ENCODE measurements at places on chromosomes 2 and 18. TPM values are rescaled to one million over a fixed set of nuclear protein-coding genes. Genes with fewer than 3 reads are reported as not detected.
A peak's percentile ranks its signal among the peaks of the same experiment; 100 is the strongest.

DNA sequence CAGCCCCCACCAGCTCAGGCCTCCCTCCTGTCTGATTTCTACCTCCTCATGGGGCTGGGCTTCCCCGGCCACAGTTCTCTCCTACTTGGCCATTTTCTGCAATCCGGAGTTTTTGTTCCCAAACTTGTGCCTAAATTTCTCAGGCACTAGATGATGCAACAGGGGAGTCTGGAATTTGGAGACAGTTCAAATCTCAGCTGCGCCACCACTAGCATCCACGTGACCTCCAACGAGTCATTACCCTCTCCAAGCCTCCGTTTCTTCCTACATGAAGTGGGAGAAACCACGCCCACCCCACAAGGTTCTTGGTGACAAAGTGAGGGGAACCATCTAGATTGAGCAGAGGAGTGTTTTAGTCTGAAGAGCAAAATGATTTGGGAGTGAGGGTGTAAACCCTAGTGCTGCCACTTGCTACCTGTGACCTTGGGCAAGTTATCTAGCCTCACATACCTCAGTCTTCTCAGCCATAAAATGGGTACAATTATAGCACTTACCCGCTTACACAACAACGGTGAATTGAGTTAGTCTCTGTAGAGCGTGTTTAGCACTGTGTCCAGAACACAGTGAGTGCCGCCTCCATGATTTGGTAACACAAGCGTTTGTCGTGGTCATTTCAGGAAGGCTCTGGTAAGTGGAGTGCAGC is 61.4 kb upstream of the ASAP2 start:
- no peak for DNase-seq

GRCh38 chr2:31304816-31305215 is 70.9 kb downstream of the EHD3 start:
- no peak for DNase-seq

DNA sequence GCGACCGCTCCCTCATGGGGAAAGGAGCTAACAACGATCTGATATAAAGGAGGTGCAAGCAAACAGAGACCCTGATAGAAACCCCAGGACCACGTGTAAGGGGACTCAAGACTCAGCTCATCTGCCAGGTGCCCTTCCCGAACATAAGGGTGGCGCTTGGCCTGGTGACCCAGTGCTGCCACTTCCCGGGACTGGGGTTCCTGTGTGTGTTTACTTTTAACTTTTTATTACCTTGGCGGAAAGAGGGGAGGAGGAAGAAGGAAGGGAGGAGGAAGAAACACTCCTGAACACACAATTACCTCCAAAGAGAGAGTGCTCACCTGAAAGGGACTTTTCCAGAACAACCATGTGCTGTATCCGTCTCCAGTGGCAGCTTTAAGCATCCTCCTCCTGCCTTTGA is 56.5 kb upstream of the EDAR start:
- DNase-seq: no peak

DNA sequence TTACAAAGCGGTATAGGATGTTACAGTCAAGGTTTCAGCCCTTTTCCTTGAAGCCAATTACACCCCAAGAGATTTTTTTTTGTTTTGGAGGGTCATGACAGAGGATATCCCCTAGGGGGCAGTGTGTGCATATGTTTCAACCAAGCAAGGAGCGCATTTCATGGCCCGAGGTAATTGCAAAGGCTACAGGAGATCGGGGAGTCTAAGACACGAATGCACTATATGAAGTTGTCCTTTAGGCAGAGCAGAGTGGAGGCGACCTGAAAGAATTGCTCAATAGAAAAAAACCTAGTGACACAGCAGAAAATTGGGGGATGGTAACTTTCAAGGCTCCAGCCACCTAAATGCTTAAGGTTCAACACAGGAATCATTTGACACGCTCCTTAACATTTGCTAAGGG is 219.8 kb upstream of the PARD3B start:
- DNase-seq: peak; percentile 58

DNA sequence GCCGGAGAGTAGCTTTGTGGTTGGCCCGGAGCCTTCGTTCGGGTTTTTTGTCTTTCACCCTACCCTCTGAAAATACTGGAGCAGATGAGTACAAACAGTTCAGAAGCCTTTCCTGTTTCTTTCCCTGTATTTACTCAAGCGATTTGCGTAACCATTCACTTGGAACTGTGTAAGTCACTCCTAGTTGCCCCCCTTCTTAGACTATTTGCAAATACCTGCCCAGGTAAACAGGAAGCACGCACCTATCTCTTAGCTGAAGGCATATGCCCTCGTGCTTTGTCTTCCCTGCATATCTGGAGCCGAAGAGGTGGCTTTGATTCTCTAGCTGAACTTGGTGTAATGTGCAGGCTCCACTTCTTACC is 1.4 kb downstream of the KCNS3 start:
- DNase-seq: no peak

DNA sequence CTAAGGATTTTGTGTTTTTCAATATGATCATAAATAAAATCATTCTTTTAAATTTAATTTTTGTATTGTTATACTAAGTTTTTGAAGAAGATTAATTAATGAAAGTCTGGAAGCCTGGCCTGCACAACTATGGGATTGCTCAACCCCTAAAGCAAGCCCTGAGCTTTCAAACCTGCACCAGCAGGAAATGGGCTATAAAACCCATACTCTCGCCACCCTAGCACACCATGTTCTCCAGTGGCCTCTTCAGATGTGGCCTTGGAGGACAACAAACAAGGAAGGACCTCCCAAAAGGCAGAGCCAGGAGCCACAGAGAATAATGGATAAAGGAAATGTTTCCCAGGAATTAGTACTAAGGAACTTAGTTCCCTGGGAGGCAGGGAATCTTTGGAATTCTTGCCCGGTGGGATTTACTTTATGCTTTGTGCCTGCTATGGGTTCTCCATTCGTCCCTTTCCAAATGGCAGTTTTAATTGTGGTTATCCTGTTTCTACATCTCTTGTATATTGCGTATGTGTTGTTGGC is 212.5 kb downstream of the ZFP36L2 start:
- no peak for DNase-seq

DNA sequence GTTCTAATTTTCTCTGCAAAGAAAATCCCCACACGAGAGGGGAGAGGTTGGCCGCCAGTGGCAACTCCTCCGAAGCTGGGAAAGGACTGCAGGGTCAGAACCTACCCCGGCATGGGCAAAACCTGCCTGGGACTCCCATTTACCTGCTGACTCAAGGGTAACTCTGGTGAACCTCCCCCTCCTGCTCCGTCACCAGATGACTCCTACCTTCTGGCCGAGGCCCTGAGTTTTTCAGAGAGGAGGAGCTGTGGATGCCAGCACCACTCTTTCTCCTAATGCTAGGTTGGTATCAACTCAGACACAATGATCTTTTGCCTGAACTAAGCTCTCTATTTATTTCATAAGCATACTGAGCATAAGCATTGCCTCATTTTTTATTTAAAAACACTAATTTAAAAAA is 96.6 kb downstream of the ALPK2 start:
- DNase-seq: no peak

DNA sequence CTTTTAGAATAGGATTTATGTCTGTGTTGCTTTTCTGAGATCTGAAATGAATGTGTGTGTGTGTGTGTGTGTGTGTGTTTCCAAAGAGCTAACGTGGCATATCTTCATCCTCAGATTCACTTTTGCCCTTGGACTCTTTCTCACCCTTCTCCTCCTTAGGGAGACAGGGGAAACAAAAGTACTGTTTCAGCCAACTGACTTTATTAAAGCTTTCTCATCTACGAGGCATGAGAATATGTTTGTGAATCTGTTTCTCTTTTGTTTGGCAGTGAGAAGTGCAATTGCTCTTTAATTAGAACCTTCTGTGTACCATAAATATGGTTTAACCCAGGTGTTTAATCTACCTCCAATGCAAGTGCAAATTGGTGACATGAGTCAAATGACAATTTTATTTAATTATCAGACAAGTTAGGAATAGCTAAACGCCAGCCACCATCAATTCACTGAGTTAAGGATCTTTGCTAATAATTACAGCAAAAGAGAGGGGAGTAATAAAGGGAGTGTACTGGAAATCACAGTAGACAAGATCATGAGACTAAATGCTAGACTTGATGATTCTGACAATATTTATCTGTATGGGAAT is 186.4 kb upstream of the COL3A1 start:
- no peak for DNase-seq

ITGAV gene
- 41.3 TPM for total RNA-seq

CDCA7 gene
- total RNA-seq: 18.6 TPM

DNA sequence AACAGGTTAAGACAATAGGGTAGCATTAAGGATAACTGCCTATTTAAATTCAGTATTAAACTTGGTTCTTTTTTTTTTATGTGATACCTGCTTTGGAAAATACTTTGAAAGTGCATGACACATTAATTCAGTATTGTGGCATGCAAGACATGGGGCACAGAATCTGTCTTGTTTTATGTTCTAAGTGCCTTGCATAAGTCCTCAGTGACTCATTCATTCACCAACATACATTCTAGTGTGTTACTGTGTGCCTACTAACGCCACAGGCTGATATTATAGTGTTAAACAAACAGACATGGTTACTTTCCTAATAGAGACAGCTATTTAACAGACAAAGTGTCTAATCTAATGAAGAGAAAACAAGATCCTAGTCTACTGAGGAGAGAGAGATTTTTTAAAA is 91.7 kb downstream of the GCA start:
- no peak for DNase-seq

SUMO1 gene
- 210 TPM for total RNA-seq

OR6B2 gene
- total RNA-seq: not detected

- peak; percentile 75 for DNase-seq
Observed at GRCh38 chr2:12300927-12301326, 415.8 kb upstream of the TRIB2 start.

GRCh38 chr2:119393971-119394748 is 27.4 kb downstream of the DBI start:
- DNase-seq: no peak

- DNase-seq: no peak
Observed at GRCh38 chr18:62434798-62435197, 88.0 kb upstream of the ZCCHC2 start.

CENPA gene
- total RNA-seq: 19.8 TPM

- DNase-seq: no peak
Observed at GRCh38 chr2:144274131-144274530, 245.8 kb downstream of the ZEB2 start.

GRCh38 chr2:99623613-99624012 is 133.8 kb upstream of the REV1 start:
- DNase-seq: no peak

DNA sequence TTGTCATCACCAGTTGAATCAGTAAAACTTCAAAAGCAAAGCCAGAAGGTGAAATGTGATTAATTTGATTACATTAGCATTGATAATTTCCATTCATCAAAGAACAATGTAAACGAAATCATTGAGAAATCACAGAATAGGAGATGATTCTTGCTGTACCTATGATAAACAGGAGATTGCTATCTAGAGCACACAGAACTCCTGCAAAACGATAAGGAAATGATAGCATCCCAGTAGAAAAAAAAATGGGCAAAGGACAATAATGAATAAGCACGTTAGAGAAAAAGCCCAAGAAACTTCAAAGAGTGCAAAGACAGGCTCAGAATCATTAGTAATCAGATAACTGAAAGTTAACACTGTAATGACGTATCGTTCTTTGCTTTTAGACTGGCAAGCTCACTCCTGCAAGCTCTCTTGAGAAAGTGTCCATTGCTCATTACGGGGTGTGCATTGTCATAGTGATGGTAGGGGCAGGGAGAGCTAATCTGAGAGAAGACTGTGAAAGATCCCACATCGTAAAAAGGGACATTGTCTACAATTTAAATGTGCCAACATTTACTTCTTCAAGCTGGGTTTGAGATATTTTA is 143.6 kb downstream of the SPP2 start:
- DNase-seq: no peak

IL36B gene
- not detected for total RNA-seq

DNA sequence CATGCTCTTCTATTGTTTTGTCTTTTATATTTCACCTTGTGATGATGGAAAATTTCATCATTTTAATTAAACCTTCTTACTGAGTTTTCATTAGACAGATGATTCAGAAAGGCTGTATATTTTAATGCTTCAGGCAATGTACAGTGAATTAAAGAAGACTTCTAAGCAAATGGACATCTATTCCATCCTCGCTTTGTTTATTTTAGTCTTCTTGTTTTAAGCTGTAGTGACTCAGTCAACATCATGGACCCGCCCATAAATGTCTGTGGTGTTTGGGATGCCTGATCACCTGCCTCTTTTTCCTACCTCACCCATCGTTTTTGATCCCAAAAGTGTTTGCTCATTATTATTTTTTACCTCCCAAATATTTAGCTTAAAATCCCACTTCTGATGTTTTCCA is 43.1 kb downstream of the KYNU start:
- no peak for DNase-seq

SERPINB11 gene
- not detected for total RNA-seq

TCF7L1 gene
- total RNA-seq: 0.46 TPM

GREB1L gene
- total RNA-seq: 0.07 TPM

DNA sequence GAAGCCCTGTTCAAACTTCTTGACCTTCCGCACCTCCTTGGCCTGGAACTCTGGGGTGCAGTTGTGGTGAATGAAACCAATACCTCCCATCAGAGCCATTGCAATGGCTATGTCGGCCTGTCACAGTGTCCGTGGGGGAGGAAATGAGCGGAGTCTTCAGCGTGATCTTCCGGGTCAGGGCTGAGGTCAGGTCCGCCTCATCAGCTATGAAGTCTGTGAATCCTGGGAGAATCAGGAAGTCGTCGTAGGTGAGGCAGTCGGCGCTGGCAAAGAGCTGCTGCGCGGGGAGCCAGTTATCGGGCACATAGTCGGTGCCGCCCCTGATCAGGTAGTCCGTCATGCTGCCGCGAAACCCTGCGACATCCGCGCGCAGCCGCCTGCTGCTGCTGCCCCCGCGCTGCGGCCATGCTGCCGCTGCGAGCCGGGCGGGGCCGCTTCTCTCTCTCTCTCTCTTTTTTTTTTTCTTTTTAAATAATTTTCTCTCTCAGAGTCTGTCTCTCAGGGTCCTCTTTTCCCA is 154.1 kb upstream of the ZSWIM2 start:
- no peak for DNase-seq

DNA sequence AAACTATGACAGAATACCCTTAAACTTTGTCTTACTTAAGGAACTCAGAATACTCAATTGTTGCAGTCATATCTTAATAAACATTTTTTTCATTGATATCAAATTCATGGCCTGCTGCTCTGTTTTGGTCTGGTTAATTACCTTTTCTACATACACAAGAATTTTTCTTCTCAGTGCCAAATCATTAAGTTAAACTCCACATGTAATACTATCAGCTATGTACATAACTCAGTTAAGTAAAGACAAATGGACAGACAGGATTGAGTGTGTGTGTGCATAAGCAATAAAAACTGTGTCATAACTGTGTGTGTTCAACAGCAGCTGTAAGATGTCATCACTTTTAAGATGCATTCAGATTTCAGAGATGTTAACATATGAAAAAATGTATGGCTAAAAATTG is 34.4 kb downstream of the VRK2 start:
- no peak for DNase-seq
